Stimulated activated CD4-positive, alpha-beta T cell treated with anti-CD3 and anti-CD28 coated beads, Interleukin-1b, Interleukin-23, amount 100 ng/mL, for 1 hour (primary cell): ENCODE measurements at places on chromosomes 1 and 21.

DNA sequence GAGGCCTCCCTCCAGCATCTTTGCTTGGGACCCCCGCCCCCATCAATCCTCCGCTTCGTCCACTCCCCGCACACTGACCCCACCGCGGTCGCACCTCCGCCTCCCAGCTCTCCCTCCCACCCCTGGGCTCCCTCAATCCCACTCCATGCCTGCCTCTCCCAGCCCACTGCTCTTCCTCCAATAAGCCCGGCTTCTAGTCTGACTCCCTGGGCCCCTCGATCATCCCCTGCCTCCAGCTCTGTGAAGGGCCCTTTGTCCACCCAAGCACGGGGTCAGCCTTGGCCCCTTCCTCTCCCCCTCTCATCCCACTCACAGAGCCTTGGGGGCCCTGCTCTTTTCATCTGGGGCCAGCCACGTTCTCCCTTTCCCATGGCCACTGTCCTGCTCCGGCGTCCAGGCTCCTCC is 1.5 kb upstream of the TMEM200B start:
- no peak for DNase-seq

GRCh38 chr1:180178511-180179161 is 24.0 kb downstream of the QSOX1 start:
- peak; percentile 60 for DNase-seq

DNA sequence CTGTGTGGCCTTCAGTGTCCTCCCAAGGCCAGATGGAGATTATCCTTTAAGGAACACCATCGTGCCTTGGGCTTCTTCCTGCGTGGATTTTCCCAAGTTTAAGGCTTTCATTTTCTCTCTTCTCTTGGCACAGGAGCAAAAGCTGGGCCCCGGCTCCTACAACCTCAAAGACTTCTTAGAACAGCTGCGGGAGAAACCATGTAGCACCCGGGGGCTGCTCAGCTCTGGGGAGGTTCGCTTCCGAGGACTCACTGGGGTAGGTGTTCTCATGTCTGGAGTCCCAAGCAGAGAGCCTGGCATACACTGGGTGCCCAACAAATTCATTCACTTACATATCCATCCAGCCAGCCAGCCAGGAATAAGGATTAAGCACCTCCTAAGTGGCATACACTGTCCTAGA is 6.6 kb upstream of the TTC22 start:
- no peak for DNase-seq

- DNase-seq, result no peak
These were observed 322 bp downstream of the DCLRE1B start for GRCh38 chr1:113905435-113905861.

DNA sequence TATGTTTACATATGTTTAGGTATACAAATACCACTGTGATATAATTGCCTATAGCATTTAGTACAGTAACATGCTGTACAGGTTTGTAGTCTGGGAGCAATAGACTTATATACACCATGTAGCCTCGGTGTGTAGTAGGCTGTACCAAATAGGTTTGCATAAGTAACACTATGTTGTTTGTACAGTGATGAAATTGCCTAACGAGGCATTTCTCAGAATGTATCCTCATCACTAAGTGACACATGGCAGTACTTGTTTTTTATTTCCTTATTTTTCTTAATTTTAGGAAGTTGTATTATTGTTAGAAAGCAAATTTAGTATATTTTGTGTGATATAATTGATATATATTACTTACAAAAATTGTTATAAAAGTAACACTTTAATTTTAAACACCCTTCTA is 840.9 kb downstream of the LTN1 start:
- no peak for DNase-seq

GRCh38 chr1:67969446-67969845 is 81.0 kb downstream of the DIRAS3 start:
- DNase-seq, result no peak

- no peak for DNase-seq
These were observed 31.6 kb upstream of the CACNA1E start for GRCh38 chr1:181451661-181452230.

DNA sequence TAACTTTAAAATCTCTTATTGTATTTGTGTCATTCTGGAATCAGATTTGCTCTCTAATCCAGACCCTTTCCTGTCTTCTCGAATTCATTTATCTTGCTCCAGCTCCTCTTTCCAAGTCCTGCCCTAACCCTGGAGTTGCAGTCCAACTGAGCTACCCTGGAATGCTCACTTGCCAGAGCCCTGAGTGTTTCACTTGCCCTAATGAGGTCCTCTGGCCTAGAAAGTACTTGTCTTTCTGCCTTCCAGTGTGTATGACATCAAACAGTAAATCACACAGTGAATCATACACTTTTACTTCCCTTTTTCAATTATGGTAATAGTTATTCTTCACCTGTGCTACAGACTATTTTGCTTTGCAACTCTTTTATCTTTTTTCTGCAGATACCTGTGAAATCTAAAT is 96.9 kb downstream of the NEK7 start:
- DNase-seq, result no peak

- DNase-seq, result no peak
These were observed 15.6 kb downstream of the SLFNL1 start for GRCh38 chr1:41005876-41006275.
